ENCODE measurements at places on chromosomes 2 and 18.

GRCh38 chr2:208939852-208940251 is 484.0 kb upstream of the MAP2 start:
- DNase-seq = no peak

GRCh38 chr18:38709122-38709521 is 1143.5 kb upstream of the CELF4 start:
- no peak for DNase-seq

DNA sequence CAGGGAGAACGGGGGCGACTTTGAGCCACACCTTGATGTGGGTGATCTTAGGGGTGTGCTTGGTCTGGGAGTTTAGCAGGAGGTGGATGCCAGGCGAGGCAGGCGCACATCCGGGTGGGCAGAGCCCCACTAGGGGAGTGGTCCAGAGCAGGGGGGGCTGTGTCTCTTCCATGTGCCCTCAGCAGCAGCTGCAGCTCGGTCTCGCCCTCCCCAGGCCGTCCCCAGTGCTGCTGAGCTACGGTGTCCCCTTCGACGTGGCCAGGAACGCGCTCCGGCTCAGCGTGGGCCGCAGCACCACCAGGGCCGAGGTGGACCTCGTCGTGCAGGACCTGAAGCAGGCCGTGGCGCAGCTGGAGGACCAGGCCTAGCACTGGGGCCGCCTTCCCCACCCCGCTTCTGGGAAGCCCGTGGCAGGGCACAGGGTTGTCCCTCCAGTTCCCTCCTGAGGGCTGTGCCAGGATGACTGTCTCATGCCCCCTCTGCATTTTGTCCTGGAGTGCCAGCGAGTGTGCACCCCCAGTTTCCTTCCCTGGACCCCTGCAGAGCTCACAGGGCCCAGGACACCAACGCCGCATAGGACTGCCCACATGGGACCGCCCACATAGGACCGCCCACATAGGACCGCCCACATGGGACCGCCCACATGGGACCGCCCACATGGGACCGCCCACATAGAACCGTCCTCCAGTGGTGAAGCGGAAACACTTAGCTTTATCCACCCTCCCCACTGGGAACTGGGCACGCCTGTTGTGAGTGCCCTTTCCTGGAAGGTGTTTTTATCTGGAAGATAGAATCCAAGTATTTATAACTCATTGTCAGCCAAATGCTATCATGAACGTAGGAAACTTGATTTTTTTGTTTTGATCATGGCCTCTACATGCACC is 1.9 kb upstream of the ESPNL start:
- DNase-seq = no peak

DNA sequence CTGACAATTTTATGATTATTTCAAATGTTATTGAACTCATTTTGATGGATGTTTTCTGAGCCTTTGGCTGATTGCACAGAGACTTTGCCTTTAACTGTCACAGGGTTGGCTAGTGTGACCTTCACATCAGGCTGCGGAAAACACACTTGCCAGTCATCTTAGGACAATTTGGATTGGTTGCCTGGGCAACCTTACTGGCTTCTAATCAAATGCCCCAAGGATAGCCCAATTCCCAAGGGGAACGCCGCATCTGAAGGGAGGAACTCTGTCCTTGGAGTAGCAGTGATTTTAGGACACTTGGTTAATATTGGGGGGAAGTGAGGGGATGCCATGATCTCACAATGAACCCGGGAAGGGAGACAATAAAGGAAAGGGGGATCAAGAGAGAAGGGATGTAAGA is 29.5 kb downstream of the OSBPL6 start:
- no peak for DNase-seq

GRCh38 chr2:223469270-223470046 is 132.7 kb downstream of the SCG2 start:
- DNase-seq = no peak

GRCh38 chr2:144826105-144826504 is 306.2 kb upstream of the ZEB2 start:
- no peak for DNase-seq

DNA sequence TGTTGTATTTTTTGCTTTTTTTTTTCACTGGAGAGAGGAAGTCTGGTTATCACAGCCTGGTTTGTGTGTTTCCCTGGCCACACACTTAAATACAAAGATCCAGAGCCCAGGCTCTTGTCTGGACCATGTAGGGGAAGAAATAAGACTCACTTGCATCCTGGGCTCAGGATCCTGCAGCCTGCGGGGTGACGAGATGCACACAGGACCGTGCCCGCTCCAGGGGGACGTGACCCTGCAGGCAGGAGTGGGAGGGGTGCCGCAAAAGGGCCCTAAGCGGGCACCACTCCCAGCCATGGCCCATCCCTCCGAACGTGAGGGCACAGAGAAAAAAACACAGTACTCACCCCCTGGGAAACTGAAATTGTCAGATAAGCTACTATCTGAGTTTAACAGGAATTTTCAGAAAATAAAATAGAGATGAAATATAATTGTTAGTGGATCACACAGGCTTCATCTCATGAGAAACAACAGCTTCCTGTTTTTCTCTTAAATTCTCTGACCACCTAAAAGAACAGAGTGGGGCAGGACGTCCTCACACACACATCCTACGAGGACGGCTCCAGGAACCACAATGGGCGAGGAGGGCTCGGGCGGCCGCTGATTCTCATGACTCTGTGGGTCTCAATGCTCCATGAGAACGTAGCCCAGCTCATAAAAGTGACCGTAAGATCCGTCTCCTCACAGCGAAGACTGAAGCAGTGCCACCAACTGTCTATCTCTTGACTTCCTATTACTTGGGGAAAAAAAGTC is 142.6 kb upstream of the ALKAL2 start:
- no peak for DNase-seq

GRCh38 chr2:19569300-19569791 is 210.9 kb upstream of the OSR1 start:
- DNase-seq = no peak

DNA sequence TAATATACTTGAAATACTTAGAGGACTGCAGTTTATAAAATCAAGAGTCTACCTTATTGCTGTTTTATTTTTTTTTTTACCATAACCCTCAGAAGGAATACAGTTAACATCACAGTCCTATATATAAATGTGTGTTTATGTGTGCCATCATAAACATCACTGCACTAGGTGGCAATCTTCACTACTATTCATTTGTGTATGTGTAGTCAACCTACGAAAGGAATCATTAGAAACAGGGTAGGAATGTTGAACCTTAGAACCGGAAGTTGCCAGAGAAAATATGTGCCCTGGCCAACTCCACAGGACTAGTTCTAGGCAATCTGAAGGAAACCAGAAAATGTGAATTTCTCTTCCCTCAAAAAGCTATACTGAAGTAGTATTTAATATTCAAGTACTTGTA is 3.4 kb downstream of the GEN1 start:
- no peak for DNase-seq

GRCh38 chr18:77811503-77811902 is 561.9 kb downstream of the GALR1 start:
- DNase-seq = no peak

- no peak for DNase-seq
Measured at GRCh38 chr2:175393851-175394250, 212.3 kb upstream of the ATP5MC3 start.

GRCh38 chr2:45254025-45254424 is 244.8 kb upstream of the SIX2 start:
- DNase-seq = no peak

DNA sequence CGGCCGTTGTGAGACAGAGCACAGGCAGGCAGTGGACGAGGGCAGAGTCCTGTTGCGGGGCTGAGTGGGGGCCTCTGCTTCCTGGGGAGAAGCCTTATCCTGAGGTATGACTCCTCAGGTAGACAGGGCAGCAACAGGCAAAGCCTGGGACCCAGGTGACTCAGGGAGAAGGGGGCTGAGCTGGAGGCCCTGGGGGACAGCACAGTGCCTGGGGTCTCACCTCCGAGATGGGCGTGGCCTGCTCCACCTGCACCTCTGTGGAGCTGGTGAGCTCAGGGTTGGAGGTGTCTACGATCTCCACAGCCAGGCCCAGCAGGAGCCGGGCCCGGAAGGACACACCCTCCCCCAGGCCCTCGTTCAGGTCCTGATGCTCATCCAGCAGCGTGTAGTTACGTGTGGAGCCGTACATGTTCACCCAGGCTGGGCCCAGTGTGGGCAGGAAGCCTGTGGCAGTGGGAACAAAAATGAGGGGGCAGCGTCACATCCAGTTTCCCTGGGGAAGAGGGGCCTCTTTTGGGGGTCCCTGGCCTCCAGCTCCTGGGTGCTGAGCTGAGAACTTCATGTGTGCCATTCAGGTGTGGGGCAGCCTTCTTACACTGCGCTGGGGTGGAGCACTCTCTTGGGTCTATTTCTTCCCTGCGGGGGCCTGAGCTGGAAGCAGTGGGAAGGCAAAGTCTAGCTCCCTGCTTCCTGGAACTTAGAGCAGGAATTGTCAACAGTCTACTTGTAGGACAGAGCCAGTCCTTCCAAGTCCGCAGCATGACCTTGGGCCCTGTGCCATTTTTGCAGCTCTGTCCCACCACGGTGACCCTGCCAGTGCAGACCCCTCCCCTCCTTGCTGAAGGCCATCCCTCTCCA is 2.9 kb upstream of the OTOF start:
- DNase-seq = no peak

- DNase-seq = no peak
Measured at GRCh38 chr18:77006305-77007175, 126.0 kb downstream of the MBP start.

- DNase-seq = no peak
Measured at GRCh38 chr2:62486439-62486765, 19.6 kb downstream of the TMEM17 start.

DNA sequence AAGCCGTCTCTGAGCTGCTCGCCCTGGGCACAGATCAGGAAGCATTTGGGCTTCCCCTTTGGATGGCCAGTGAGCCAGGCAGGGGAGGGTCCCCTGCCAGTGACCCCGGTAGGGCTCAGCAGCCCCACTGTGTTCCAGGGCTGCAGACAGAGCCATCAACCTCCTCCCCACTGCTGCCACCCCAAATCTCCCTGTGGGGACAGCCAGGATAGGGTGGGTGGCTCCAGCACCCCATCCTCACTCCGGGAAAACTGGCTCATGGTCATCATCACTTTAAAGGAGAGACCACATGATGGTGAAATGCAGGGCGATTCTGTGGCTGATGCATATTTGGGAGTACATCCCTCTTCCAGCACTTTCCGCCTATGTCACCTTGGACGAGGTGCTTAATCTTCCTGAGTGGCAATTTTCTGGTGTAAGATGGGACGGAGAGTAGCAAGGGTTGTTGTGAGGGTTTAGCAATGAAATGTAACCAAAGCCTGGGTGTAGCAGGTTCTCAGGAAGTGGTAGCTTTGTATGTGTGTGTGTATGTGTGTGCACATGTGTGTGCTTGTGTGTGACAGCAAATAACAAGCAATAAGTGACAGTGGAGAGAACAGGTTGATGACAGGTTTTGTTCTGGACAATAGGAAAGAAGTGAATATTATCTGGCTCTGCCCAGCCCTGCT is 61.8 kb downstream of the ACAA2 start:
- no peak for DNase-seq

DNA sequence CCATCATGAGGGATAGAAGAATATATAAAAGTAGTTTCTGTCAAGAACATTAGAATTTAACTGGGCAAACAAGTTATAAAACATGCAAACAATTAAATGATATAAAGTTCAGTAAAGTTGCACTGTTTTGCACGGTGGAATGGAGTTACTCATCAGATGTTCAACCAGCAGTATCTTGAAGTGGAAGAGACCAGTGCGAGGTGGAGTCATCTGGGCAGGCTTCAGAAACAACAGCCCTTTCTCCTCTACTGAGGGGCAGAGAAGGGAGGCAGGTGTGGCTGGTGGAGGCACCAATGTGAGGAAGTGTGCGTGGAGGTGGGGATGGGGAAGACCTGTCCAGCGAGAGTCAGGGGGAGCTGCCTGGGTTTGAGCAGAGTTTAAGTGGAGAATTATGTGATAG is 7.5 kb downstream of the EFR3B start:
- DNase-seq = no peak

- DNase-seq = no peak
Measured at GRCh38 chr2:236293241-236293810, 29.1 kb upstream of the ASB18 start.

GRCh38 chr2:83071352-83071751 is 1387.7 kb downstream of the SUCLG1 start:
- DNase-seq = no peak

- DNase-seq = no peak
Measured at GRCh38 chr18:52992041-52992440, 652.0 kb downstream of the DCC start.

DNA sequence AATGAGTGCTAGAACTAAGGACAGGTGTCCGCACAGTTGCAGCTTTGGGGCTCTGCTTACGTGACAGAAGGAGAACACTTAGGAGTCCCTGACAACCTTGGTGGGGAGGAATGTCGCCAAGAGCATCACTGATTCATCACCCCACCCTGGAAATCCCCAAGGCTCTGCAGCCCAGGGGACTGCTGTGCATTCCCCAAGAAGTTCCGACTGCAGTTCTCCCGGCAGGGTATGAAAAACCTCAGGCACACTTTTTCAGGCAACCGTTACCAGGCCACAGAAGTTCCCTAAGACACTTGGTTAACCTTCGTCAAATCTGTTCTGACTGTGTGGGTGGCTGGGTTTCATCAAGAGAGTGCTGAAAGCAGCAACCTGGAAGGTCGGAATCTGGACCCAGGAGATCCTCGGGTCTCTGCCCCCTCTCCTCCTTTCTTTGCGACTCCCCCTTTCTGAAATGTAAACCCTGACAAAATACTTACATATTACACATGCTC is 192.1 kb upstream of the CXCR4 start:
- no peak for DNase-seq

DNA sequence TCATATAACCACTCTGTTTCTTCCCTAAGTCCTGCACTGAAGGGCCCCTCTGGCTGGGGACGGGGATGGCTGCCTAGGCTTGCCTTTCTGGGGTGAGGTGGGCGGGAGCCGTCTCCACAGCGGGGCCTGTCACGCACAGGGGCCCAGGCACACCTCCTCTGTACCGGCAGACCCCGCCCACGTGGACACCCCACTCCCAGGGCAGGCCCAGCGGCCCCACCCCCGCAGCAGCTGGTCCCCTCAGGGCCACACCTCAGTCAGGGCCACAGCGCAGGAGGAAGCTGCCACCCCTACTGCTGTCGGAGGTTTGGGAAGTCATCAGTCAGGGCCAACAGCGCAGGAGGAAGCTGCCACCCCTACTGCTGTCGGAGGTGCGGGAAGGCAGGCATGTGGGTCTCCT is 257.6 kb upstream of the RAB6C start:
- DNase-seq = no peak

- no peak for DNase-seq
Measured at GRCh38 chr2:126674075-126674744, 18.3 kb downstream of the GYPC start.

GRCh38 chr2:110955556-110955955 is 165.2 kb upstream of the BCL2L11 start:
- DNase-seq = no peak

DNA sequence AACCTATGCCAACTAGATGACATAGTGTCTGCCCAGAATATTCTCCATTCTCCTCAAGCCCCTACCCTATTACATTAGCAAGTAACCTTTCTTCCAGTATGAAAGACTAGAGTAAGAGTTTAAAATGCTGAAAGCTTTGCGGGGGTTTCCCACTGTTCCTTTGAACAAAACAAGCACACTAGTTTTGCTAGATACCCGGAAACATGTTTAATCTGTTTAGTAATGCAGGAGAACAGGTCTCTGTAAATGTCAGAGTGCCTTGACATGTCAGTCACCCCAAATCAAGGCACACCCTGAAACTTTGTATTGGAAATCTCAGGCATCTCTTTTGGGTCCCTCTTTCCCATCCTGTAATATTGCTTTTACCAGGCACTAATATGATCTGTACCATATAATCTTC is 11.6 kb downstream of the GALNT5 start:
- DNase-seq = no peak

GRCh38 chr2:76083248-76083647 is 372.5 kb upstream of the GCFC2 start:
- no peak for DNase-seq

Data from activated T-cell treated with anti-CD3 and anti-CD28 coated beads for 48 hours (primary cell).